ENCODE measurements at places on chromosomes 3 and 15.
A peak's percentile ranks its signal among the peaks of the same experiment; 100 is the strongest.

- no peak for DNase-seq
These were observed 366.2 kb downstream of the ZIC1 start for GRCh38 chr3:147775411-147775810.

DNA sequence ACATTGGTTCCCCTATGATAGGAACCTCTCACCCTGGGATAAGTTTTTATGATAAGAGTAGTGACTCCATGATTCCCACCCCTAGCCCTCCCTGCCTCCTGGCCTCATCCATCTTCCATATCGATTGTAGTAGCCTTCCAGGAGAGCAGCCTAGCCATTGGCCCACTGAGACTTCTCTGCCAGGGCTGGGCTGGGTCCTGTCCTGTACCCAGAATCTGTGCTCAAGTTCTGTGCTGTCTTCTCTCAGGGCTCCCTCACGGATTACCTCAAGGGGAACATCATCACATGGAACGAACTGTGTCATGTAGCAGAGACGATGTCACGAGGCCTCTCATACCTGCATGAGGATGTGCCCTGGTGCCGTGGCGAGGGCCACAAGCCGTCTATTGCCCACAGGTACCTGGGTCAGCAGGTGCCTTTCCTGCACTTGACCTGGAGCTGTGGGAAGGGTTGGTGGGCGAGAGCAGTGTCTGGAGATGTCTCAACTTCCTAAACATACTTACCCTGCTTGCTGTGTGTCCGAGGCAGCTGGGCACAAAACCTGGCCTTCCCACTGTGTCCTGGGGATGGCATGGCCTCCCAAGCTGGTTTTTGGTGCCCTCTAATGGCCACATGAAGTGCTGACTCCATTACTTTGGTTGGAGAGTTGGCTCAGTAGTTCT is 16.6 kb upstream of the EXOG start:
- peak; percentile 10 for DNase-seq

- DNase-seq = no peak
These were observed 224.8 kb downstream of the RPLP1 start for GRCh38 chr15:69677403-69677802.

GRCh38 chr3:142987707-142988106 is 13.7 kb upstream of the U2SURP start:
- no peak for DNase-seq

GRCh38 chr15:25655207-25655948 is 207.7 kb downstream of the ATP10A start:
- DNase-seq = no peak

- DNase-seq = no peak
These were observed 16.5 kb upstream of the REC114 start for GRCh38 chr15:73426323-73426994.

- DNase-seq = no peak
These were observed 14.4 kb upstream of the GNAI2 start for GRCh38 chr3:50221411-50222168.

- DNase-seq = no peak
These were observed 182.8 kb upstream of the TOPAZ1 start for GRCh38 chr3:44058868-44059203.

DNA sequence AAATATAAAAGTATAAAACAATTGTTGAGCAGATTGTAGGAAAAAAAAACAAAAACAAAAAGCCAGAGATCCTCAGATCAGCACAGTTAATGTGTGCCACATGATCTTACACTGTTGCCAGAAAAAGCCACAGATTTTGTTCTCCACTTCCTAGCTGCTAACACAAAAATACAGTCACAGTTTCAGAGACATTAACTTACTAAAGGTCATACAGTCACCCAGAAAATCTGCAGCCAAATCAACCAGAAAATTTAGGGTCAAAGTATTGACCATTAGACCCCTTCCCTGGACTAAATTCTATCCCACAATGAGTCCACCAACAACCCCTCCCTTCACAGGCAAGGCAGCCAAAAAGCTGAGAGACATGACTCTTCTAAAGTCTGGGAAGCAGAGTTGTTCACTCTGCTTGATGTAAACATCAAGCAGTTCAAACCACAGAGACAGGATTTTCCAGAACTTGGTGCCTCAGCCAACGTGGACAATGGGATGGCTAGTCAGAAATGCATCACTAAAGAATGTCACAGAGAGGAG is 59.1 kb downstream of the SST start:
- no peak for DNase-seq

DNA sequence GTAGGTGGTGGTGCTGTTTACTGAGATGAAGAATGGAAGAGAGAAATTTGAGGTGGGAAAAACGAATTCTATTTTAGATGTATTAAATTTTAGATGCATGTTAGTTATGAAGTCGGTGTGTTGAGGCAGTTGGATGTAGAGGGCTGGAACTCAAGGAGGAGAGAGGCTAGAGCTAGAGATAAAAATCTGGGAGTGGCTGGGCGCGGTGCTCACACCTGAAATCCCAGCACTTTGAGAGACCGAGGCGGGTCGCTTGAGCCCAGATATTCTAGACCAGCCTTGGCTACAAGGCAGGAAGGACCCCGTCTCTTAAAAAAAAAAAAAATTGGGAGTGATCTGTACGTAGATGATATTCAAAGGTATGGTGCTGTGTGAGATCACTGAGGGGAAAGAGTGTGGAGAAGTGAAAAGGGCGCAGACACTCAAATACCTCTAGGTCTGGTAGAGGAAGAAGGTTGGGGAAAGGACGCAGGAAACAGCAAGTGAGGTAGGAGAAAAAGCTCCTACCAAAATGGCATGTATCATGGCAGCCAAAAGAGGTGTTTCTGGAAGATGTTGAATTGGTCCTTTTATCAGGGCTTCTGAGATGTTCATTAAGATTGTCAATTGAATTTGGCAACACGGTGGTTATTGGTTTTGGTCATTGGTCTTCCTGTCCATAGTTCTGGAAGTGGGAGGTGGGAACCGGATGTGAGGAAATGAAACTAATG is 1.8 kb downstream of the YEATS2 start:
- no peak for DNase-seq

GRCh38 chr15:91892436-91892835 is 38.9 kb downstream of the SLCO3A1 start:
- no peak for DNase-seq

DNA sequence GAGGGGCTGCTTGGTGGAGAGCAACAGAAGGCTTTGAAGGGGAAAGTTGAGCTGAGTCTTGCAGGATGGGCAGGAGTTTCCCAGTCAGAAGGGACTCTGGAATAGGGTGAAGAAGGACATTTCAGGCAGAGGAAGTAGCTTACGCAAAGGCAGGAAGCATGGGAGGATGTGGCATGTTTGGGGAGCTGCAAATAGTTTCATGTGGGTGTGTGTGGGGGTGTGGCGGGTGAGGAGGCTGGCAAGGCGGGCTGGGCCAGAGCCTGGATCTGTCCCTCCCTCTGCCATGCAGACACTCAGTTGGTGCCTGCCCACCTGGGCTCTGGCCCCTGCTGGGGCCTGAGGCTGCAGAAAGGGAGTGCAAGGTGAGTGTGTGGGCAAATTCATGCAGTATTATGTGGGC is 10.4 kb downstream of the TEX264 start:
- DNase-seq = no peak

DNA sequence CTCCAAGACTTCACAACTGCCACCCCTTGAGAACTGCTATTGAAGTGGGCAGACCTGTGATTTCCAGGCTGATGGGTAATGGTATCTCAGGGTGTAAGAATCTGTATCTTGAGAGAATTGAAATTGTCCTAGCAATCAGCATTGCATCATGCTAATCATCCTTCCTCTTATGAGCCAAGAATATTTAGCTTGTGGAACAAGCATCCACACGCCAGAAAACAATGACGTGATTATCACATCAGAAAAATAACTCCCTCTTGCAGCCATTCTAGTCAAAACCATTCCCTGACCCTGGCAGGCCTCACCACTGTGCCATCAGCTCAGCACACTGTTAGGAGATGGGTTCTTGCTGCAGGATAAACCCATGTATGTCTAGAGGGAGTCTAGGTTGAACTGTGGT is 6.7 kb downstream of the BCL2L10 start:
- no peak for DNase-seq

- no peak for DNase-seq
These were observed 12.4 kb upstream of the SYN2 start for GRCh38 chr3:11991751-11992150.

- no peak for DNase-seq
These were observed 773.1 kb upstream of the NR2F2 start for GRCh38 chr15:95557226-95558046.

DNA sequence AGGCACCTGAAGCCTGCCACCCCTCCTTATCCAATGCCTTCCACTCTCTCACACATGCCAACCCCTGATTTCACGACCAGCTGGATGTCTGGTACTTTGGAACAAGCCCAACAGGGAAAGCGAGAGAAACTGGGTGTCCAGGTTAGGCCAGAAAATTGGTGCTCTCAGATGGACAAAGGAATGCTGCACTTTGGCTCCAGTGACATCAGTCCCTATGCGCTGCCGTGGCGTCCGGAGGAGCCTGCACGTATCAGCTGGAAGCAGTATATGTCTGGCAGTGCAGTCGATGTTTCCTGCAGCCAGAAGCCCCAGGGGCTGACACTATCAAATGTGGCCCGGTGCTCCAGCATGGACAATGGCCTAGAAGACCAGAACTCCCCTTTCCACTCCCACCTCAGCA is 45.2 kb downstream of the CDAN1 start:
- no peak for DNase-seq

GRCh38 chr3:154973851-154974250 is 106.3 kb upstream of the MME start:
- no peak for DNase-seq

GRCh38 chr15:101239724-101240136 is 12.1 kb downstream of the CHSY1 start:
- DNase-seq = no peak

DNA sequence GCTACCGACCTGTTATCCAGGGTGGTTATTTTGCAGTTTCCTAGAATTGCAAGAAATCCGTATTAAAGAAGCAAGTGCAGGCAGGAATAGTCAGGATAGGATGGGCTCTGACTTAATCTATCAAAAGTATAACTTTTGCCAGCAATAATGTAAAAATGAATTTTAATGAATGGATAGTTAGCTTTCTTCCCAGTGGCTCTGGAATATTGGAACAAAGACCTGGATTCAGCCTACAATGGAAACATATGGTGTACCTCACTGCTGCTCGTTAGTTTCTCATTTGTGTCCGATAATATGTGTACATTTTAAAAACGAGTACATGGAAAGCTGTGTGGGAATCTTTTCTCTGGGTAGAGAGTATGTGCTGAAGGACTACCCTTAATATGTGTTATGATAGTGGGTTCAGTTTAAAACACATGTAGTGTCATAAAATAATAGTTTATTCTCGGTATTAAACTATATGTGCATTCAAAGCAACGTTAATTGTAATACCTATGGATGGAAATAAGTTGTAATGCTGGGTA is 805 bp downstream of the SERPINI1 start:
- no peak for DNase-seq

DNA sequence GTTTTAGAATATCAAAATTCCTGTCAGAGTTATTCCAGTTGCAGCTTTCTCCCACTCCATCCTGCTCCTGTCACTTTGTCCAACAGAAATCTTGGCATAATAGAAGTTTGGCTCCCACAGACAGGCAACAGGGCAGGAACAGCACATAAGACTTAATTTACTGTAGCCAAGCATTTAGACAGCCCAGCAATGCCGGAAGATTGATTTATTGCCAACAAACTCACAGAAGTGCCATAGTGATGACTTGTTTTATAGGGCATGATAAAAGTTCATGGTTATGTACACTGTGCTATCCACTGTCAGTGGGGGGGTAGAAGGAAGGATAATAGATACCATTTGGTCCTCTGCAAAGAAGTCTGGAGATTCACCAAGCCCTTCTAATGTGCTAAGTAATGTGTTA is 98.3 kb upstream of the CBLB start:
- no peak for DNase-seq

DNA sequence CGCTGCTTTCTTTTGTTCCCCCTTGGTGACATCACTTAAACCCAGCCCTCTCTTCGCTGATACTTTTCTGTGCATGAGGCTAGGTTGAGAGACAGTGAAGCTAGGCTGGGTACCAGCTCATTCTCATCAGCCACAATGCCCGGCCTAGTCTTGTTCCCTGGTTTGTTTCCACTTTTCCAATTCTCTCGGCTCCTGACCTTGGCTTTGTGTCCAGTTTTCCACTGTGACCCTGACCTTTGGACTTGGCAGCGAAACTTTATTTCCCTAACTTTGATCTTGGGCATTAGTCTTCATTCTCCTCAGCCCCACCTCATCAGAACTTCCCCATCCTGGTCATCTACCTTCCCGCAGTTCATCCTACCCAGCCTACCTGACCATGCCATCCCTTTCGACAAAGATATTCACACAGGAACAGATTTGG is 908 bp upstream of the ADPGK start:
- no peak for DNase-seq

- DNase-seq = no peak
These were observed 40.0 kb downstream of the TRH start for GRCh38 chr3:130014526-130014925.

GRCh38 chr3:122705379-122705778 is 24.7 kb downstream of the PARP14 start:
- no peak for DNase-seq

GRCh38 chr15:29635513-29636098 is 186.7 kb downstream of the TJP1 start:
- DNase-seq = no peak

DNA sequence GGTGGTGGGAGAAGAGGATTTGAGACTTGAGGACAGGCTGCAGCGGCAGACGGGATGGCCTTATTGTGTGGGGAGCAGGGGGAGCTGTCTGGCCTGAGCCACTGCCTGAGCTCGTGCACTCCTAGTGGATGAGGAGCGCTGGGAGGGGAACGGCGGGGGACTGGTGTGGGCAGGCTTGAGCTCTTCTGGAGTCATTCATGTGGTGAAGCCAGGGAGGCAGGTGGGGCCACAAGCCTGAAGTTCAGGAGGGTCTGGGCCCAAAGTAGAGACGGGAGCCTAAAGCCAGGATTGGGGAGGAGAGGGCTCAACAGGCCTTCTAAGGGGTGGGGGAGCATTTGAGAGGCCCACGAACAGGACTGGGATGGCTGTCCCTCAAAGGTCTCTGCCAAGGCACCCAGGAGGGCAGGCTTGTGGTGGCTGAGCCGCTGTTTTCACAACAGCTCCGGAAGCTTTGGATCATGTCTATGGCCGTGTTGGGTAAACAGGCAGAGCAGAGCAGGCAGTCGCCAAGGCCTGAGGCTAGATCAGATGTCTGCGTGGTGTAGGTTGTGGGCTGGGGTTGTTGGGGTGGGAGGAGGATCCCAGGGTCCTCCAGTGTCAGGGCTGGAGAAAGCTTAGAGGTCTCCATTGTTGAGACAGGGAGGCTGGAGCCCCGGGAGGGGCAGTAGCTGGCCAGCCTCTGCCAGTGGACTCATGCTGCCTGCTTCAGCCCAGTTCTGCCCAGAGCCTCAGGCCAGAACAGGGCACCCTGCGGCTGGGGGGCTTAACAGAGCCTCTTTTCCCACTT is 8.2 kb downstream of the PRKCD start:
- DNase-seq = no peak

DNA sequence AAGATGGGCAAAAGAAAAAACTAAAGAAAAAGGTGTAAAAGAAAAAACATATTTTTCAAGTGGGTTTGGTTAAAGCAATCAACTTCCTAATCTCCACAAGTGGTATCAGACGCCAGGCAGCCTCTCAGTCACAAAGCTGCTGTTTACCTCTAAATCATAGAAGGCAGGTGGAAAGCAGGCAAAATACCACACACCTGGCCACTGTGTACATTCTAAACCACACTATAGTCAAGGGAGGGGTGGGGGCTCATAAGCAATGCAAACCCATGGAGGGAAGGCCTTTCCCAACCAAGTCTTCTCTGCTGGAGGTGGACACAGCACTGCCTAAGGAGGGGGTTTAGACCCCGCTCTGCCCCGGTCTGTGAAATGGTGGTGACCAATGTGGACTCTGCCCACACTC is 50.4 kb downstream of the MCF2L2 start:
- no peak for DNase-seq

Data from stimulated activated CD8-positive, alpha-beta memory T cell treated with anti-CD3 and anti-CD28 coated beads, Interleukin-7, amount 100 ng/mL, for 1 hour (primary cell).